Fibroblast of the aortic adventitia (primary cell): ENCODE measurements at places on chromosomes 3 and 15. TPM values are rescaled to one million over a fixed set of nuclear protein-coding genes. Genes with fewer than 3 reads are reported as not detected.

GRCh38 chr15:38554354-38554753 lies 10.3 kb downstream of the RASGRP1 start:
- DNase-seq: no peak

- no peak for DNase-seq
These were observed 227.3 kb downstream of the FOXP1 start for GRCh38 chr3:71356265-71356664.

- DNase-seq: no peak
These were observed 49.0 kb upstream of the DCLK3 start for GRCh38 chr3:36813305-36813704.

NOX5 gene
- 0.08 and 0.27 TPM in 2 replicates for total RNA-seq

FSIP1 gene
- 1.4 and 4.2 TPM in 2 replicates for total RNA-seq

GRCh38 chr3:55330355-55330754 lies 156.8 kb downstream of the WNT5A start:
- DNase-seq: peak; percentile 93

DNA sequence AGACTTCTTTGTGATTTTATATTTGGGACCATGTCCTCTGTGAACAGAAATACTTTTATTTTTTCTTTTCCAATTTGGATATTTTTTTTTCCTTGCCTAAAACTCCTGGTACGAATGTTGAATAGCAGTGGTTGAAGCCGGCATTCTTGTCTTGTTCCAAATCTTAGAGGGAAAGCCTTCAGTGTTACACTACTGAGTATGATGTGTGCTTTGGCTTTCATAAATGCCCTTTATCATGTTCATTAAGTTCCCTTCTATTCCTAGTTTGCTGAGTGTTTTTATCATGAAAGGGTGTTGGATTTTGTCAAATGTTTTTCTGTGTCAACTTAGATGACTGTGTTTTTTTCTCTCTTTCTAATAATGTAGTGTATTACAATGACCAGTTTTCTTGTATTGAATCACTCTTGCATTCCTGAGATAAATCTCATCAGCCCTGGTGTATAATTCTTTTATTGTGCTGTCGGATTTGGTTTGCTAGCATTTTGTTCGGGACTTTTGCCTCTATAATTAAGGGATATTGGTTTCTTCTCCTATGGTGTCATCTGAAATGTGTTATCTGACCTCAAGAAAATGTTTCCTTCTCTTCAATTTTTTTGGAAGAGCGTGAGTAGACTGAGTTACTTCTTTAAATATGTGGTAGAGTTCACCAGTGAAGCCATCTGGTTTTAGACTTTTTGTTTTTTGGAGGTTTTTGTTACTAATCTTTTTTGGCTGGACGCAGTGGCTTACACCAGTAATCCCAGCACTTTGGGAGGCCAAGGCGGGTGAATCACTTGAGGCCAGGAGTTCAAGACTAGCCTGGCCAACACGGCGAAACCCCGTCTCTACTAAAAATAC lies 33.3 kb downstream of the MAP1A start:
- peak; percentile 92 for DNase-seq
